NCI-H2171 (cell line): ENCODE measurements at places on chromosomes 13 and 19.
A peak's percentile ranks its signal among the peaks of the same experiment; 100 is the strongest.

- no peak for DNase-seq
These were observed 5.1 kb downstream of the UBAC2 start for GRCh38 chr13:99205621-99206220.

GRCh38 chr19:49570997-49571676 lies 9.2 kb downstream of the NOSIP start:
- peak; percentile 32 for DNase-seq

DNA sequence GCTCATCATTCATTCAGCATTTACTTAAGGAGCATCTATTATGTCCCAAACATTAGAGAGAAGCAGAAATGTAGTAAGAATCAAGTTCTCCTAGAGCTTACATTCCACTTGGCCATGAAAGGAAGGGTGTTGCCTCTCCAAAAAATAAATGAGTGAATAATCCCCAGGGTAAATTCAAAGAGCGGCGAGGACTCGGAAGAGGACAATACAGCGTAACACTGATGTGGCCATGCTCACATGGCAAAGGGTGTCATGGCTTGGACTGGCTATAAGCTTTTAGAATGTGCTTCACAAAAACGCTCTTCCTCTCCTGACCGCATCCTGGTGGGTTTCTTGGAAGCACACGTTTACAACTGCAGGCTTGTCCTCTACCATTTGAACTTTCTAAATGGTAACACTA lies 290.2 kb downstream of the IRS2 start:
- DNase-seq: no peak

GRCh38 chr19:13583114-13583513 lies 76.8 kb upstream of the CACNA1A start:
- no peak for DNase-seq

DNA sequence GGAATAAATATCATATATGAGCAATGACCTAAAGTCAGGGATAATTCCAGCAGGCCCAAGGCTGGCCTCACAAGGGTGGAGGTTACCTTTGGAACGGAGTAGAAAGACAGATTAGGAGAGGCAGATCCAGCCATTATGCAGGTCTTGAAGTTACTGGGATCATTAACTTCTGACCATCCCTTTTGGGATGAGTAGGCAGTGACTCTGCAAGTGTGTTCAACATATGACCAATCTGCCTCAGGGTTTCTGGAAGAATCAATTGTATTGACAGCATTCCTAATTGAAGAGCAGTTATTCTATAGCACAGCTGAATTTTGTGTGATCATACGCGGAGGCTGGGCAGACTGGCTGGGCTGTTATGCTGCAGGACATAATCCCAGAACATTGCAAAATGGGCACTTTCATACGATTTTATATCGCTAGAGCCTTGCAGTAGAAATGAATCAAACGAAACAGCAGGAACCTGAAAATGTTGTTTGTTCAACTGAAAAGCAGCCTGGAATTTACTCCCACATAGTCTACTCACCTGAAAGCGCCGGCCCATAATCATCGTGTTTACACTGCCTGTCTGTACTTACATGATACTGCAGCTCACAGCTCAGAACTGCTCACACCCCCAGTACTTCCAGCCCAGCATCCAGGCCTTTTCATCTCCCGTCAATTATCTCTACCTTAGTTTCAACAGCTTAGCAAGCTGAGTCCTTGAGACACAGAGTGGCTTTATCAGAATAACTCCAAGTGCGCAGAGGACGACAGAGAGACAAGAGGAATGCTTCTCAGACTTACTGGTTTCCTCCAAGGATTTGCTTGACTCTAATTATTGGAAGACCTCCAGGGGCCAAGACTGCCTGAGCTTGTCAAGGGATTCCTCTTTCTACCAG lies 556.1 kb downstream of the EFNB2 start:
- peak; percentile 33 for DNase-seq

- no peak for DNase-seq
These were observed 31.7 kb downstream of the TSHZ3 start for GRCh38 chr19:31317570-31317969.

DNA sequence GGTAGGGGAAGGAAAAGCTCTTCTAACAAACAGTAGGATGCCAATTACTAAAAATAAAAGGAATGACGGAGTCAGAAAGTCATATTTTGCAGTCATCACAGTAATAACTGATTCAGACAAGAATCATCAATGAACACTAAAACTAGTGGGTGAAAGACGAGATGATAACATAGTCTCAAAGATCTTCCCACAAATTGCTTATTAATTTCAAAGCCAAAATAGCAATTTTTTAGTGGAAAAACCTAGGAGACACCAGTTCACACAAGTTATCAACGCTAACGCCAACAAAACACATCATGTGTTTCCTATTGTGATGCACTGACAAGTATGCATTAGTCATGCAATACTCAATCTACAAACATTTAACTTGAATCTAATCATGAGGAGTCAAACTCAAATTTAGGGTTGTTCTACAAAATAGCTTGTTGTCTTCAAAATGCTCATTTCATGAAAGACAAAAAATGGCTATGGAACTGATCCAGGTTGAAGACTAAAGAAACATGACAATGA lies 18.6 kb downstream of the ZNF233 start:
- DNase-seq: no peak

- no peak for DNase-seq
These were observed 6.8 kb upstream of the ZSCAN5A start for GRCh38 chr19:56321254-56321988.

- peak; percentile 25 for DNase-seq
These were observed 47.4 kb upstream of the KATNAL1 start for GRCh38 chr13:30354493-30355383.

DNA sequence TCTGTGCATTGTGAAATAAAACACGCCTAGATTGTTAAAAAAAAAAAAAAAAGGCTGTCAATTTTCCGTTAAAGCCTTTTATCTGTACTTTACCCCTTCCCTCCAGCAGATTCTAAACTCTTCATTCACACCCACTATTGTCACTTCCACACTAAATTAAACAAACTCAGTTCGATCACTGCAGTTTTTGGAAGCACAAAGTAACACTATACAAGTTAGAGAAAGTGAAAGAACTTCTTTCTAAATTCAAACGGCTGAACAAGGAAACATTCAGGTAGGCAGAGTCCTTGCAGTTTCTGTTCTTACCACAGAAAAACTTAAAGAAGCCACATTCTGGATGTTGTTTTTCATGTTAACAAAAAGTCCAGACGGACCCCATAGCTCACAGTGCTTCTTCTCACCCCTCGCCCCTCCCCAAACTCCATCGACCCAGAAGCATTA lies 27.5 kb upstream of the UBE2L5 start:
- no peak for DNase-seq

DNA sequence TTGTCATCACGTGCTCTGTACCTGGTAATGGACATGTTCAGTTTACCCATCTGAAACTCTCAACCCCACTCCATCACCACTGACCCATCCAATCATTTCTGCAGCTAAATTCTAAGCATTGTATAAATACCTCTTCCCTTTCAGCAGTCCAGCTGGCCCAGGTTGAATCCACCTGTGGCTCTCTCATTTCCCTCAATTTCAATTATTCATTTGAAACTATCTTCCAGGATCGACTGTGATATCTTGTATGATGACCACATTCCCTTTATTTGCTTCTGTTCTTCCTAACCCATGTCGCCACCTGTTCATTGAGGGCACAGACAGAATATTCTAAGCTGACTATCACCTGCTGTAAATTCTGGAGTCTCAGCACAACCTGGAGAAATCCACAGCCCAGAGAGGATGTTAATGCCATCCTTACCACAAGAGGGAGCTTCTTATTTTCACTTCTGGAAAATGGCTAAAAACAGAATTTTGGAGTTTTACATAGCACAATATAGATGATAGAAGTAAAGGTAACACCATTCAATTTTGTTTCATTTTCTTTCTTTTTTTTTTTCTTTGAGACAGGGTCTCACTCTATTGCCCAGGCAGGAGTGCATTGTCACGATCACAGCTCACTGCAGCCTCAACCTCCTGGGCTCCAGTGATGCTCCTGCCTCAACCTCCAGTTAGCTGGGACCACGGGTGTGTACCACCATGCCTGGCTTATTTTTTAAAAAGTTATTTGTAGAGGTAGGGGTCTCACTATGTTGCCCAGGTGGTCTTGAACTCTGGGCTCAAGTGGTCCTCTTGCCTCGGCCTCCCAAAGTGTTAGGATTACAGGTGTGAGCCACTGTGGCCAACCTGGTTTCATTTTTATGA lies 38.6 kb downstream of the ZNF823 start:
- DNase-seq: peak; percentile 3

GRCh38 chr13:50844084-50844875 lies 788 bp upstream of the DLEU7 start:
- no peak for DNase-seq

DNA sequence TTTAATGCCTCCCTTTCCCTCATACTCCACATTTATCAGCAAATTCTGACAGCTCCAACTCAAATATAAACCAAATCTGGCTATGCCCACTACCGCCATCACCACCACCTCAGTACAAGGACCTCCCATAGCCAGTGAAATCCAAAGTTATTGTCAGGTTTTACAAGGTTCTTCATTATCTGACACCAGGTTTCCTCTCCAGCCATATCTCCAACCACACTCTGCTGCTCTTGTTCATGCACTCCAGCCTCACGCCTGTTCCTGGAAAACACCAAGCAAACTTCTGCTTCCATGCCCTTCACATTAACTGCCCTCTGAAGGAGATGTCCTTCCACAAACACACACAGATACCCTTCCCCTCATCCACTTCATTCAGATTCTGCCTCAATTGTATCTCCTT lies 102.2 kb upstream of the MIR17HG start:
- no peak for DNase-seq
